Smooth muscle cell of the umbilical artery (primary cell): ENCODE measurements at places on chromosomes 16 and 17. TPM values are rescaled to one million over a fixed set of nuclear protein-coding genes. Genes with fewer than 3 reads are reported as not detected.

The UTS2R gene
- total RNA-seq, result not detected in 2 replicates

The JPT1 gene
- total RNA-seq, result 93.2 and 179 TPM in 2 replicates

The DPEP2 gene
- total RNA-seq, result not detected in 2 replicates

The MT1F gene
- not detected in 2 replicates for total RNA-seq

The SECTM1 gene
- 1.2 TPM in 1 of 2 replicates, not detected in the other for total RNA-seq

The CHMP1A gene
- total RNA-seq, result 71.3 and 87.6 TPM in 2 replicates

The MILR1 gene
- 4.0 and 6.2 TPM in 2 replicates for total RNA-seq

The ST6GALNAC1 gene
- total RNA-seq, result not detected in 2 replicates

The PRR35 gene
- total RNA-seq, result not detected in 2 replicates

The ABCC3 gene
- total RNA-seq, result 5.6 and 9.1 TPM in 2 replicates

The USP43 gene
- total RNA-seq, result under 0.01 TPM in 1 of 2 replicates, not detected in the other

The KRTAP4-6 gene
- not detected in 2 replicates for total RNA-seq
